ELR (cell line): ENCODE measurements at places on chromosomes 1 and 21.

DNA sequence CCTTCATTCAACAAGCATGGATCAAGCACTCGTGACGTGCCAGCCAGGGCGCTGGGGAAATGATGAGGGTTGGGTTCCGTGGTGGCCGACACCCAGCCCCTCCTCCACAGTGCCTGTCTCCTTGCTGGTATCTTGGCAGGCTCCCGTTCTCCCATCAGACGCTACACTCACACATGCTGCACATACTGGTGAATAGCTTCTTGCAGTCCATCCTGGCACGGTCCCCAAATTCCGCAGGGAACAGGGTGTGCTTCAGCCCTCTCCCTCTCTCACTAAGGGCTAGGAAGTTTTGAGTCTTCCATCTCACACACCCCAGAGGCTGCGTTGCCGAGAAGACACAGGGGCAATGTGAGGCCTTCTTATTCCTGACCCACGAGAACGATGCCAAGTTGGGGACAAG lies 10.1 kb upstream of the MEF2D start:
- DNase-seq, result peak; percentile 30

DNA sequence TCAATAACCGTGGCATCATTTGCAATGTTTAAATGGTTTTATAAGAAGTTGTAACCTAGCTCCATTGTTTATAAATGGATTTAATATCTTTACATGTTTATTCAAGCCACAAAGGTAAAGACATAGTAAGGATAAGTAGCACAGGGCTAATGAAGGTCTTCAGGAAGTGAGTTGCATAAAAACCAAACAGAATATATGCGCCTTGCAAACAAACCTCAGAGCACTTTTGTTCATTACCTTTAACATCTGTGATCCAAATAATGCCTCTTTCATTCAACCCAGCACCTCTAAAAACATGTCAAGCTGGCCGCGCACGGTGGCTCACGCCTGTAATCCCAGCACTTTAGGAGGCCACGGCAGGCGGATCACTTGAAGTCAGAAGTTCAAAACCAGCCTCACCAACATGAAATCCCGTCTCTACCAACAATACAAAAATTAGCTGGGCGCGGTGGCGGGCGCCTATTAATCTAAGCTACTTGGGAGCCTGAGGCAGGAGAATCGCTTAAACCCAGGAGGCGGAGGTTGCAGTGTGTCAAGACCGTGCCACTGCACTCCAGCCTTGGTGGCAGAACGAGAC lies 25.3 kb downstream of the BRINP3 start:
- no peak for DNase-seq

DNA sequence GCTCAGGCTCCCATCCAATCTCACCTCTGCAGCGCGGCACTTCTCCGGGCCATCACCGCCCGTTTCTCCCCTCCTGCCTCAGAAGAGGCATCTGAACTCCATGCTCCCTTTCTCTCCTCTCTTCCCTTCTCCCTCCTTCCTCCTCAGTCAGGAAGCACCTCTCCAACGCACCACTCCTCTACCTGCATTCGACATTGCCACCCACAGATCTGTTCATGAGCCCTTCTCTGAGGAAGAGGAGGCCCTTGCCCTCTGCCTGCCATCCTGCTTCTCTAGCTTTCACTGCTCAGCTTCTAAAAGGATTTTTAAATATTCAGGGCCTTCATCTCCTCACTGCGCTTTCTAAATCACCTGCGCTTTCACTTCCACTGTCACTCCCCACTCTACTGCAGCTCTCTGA lies 120.0 kb downstream of the KIAA0319L start:
- no peak for DNase-seq

- peak; percentile 57 for DNase-seq
Observed at GRCh38 chr1:59705466-59706302, 109.1 kb upstream of the HOOK1 start.

- no peak for DNase-seq
Observed at GRCh38 chr1:69121723-69122122, 446.0 kb upstream of the LRRC7 start.

DNA sequence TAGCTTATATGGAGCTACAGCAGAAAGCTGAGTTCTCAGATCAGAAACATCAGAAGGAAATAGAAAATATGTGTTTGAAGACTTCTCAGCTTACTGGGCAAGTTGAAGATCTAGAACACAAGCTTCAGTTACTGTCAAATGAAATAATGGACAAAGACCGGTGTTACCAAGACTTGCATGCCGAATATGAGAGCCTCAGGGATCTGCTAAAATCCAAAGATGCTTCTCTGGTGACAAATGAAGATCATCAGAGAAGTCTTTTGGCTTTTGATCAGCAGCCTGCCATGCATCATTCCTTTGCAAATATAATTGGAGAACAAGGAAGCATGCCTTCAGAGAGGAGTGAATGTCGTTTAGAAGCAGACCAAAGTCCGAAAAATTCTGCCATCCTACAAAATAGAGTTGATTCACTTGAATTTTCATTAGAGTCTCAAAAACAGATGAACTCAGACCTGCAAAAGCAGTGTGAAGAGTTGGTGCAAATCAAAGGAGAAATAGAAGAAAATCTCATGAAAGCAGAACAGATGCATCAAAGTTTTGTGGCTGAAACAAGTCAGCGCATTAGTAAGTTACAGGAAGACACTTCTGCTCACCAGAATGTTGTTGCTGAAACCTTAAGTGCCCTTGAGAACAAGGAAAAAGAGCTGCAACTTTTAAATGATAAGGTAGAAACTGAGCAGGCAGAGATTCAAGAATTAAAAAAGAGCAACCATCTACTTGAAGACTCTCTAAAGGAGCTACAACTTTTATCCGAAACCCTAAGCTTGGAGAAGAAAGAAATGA lies 37.6 kb downstream of the CENPF start:
- DNase-seq, result no peak
